ENCODE measurements at places on chromosomes 13 and 19.

DNA sequence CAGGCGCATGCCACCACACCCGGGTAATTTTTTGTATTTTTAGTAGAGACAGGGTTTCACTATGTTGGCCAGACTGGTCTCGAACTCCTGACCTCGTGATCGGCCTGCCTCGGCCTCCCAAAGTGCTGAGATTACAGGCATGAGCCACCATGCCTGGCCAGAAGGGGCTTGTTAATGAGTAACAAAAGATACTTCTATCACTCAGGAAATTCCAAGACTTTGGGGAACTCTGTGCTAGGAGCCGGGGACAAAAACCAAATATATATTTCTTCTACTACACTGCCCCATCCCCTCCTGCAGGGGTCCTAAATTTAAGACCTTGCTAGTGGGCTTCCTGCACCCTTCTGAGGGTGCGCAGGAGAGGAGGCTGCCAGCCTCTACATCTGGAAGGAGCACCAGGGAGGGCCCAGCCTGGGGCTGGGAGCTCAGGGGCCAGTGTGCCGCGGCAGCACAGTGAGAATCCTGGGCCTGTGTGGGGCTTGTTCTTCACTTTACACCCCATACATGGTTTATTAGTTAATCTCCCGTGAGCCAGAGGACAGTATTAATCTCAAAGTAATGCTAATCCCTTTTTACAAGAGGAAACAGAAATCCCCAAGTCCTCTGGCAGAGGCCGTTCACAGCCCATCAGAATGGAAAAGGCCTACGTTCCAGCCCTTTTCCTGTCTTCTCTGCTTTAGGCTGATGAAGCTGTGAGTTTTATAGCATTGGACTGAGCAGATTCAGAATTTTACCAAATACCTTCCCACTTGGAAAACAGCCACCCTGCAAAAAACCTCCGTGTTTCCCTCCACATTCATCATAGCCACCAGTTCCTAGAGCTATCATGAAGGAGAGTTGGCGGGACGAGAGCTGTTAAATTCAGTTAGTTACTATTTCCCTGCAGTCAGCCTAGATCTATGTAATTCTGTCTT is 44.4 kb upstream of the NPAS1 start:
- no peak for DNase-seq

DNA sequence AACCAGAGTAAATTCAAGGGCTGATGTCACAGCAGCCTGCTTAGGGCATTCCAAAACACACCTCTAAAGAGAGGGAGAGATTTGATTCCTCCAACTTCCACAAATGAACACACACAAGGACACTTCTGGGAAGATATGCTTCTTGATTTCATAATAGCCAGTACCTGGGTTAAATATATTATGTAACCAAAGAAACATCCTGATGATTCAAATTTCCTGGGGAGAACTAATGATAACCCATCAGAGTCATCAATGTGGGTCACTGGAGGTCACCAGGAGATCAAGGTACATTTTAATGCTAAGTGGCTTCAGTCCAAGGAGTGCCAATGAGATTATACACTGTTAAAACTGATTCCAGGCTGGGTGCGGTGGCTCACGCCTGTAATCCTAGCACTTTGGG is 54.0 kb upstream of the DOCK9 start:
- no peak for DNase-seq

- no peak for DNase-seq
These were observed 24.7 kb downstream of the KEAP1 start for GRCh38 chr19:10478476-10478875.

DNA sequence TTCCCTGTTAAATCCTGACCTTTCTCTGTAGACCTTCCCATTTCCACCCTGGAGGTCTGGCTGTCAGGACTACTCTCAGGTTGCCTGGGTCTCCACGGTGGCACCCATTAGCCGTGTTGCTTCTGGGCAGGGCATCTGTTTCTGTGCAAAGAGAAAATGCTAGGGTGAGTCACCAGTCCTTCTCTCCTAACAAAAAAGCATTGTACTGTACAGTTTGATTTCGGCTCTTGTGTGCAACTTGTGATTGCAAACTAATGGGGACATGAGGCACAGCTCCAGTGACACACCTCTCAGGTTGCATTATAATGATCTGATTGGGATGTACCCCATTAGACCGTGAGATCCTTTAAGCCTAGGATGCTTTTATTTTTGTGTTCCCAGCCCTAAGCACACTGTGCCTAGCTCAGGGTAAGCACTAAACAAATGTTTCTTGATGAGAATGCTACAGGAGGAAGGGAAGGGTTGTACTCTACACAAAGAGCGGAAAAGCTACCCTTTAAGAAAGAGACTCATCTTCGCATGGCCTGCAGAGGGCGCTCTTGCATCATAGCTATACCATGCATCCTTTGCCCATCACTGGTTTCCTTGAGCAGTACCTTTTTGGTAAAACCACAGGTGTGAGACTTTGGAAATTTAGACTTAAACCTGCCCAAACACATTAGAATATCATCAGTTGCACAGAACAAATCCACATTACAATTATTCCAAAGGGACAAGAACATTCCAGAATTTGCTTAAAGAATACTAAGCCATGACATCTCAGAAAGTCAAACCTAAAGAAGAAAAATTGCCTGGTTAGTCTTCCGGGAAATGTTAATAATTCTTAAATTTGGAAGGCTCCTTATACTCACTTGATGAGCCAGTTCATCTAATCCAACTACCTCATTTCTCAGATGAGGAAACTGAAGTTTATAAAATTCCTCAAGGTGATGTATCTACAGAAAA is 20.3 kb upstream of the TRIM13 start:
- DNase-seq: no peak

- DNase-seq: no peak
These were observed 7.1 kb downstream of the CD37 start for GRCh38 chr19:49342291-49342721.

- no peak for DNase-seq
These were observed 62.2 kb upstream of the MYCBP2 start for GRCh38 chr13:77388944-77389624.

- no peak for DNase-seq
These were observed 1032.4 kb upstream of the MIR17HG start for GRCh38 chr13:90315061-90315460.

GRCh38 chr13:107475753-107476453 is 739.4 kb downstream of the LIG4 start:
- no peak for DNase-seq

DNA sequence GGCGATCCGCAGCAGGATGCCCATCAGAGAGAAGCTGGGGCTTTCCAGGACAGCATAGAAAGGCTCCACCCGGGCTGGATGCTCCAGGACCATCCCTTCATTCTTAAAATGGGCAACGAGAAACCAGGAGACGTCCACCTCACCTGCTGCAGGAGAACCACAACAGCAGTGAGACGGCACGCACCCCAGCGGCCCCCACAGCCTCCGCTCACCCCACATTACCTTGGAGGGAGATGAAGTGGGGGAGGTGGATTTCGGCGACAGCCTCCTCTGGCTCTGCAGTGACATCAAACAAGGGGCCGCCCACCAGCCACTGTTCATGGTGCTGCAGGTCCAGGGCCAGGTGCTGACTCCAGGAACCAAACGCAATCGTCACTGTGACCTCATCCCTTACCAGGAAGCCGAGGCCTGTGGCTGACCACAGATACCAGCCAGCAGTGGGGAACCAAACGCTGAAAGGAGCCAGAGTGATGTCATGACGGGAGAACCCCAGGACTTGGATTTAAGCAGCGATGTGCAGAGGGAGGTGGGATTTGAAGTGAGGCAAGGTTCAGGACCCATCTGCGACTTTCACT is 25.1 kb downstream of the CARD8 start:
- DNase-seq: no peak

GRCh38 chr13:65330691-65331090 is 1899.4 kb downstream of the PCDH9 start:
- DNase-seq: no peak

- DNase-seq: no peak
These were observed 38.6 kb downstream of the ZNF823 start for GRCh38 chr19:11699931-11700794.

DNA sequence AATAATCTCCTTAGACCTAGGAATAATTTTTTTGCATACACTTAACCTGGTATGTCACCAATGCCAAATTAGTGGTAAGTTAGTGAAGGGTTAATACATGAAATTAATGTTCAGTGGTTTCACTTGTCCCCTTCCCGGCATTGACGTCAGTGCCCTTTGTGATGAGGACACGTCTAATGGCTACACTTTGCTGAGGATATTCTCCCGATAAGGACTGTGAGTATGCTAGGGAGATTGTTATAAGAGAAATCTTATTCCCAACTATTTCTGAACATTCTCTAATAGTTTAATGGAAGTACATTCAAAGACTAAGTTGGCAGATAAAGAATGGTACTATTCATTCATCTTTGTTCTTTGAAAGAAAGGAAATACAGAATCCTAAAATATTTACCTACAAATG is 102.4 kb downstream of the TNFRSF19 start:
- DNase-seq: no peak

GRCh38 chr13:110331362-110331761 is 24.3 kb downstream of the COL4A2 start:
- DNase-seq: no peak

- DNase-seq: peak; percentile 75
These were observed 24.3 kb downstream of the COLGALT1 start for GRCh38 chr19:17579661-17580244.

GRCh38 chr19:38565691-38566105 is 52.1 kb downstream of the MAP4K1 start:
- no peak for DNase-seq

GRCh38 chr13:113047587-113047986 is 58.0 kb upstream of the F7 start:
- DNase-seq: no peak

GRCh38 chr19:47097396-47098201 is 16.0 kb downstream of the ZC3H4 start:
- no peak for DNase-seq

GRCh38 chr19:36072081-36072480 is 17.4 kb downstream of the WDR62 start:
- DNase-seq: no peak

GRCh38 chr13:81395368-81395767 is 1054.4 kb upstream of the SPRY2 start:
- no peak for DNase-seq

- no peak for DNase-seq
These were observed 10.3 kb downstream of the CELF5 start for GRCh38 chr19:3234800-3235199.

DNA sequence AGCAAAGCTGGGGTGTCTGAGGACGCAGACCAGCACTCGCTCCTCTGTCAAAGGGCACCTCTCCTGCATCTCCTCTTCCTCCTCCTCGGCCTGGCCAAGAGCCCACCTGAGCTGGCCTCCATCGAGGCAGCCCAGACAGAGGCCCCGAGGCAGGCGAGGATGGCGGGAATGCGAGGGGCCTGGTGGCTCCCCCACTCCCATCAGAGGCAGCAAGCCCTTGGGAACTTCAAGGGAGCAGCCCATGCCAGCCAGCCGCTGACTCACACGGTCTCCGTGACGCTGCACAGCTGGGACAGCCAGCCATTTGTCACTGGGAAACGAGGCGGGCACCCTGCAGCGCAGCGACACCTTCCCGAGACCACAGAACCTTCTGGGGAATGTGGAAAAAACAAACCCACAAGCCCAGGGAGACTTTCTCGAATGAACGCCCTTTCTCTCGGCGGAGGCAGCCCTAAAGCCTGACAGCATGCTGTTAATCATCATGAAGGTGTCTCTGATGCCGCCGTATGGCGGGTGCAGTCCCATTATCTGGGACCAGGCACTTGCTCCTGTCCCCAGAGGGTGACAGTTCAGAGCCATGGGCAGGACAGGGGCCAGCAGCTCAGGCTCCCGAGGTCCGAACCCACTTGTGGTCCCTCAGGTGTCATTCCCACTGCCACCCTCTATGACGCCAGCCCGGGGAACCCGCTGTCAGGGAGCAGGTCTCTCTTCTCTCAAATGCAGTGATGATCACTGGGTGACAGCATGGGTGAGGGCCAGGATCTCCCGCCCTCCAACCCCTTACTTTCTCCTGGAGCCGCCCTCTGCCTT is 53.0 kb downstream of the PEPD start:
- DNase-seq: no peak

DNA sequence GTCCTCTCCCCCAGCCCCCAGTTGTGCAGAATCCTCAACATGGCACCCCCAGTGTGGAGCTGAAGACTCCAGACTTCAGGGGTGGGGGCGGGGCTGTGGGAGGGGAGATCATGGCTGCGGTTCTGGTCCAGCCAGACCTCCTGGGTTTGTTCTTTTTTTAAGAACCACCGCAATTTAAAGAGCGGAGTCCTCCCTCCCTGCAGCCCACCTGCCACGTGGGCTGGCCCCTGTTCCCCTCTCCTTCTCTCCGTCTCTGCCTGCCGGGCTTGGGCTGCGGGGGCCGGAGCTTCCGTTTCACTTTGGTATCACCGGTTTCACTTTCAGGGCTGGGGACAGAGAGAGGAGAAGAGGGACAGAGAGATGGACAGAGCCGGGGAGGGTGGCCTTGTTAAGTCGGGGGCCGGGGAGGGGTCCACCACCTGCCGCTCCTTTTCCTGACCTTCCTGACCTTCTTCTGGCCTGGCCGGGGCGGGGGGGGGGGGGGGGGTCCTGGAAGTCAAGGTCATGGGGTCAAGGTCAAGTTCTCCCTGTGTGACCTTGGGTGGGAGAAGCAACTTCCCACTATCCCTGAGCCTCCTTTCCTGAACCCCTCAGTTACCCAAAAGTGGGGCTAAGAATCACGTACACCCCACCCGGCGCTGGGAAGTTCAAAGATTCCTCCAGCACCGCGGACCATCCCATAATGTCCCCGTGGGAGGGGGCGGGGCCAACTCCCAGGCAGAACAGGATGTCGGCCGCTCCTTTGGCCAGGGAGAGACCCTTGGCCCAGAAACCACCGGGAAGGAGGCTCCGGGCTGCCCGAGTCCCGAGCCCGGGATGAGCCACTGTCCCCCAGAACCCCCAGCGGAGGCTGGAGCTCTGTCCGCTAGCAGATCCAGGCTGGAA is 11.3 kb upstream of the ZBTB7A start:
- DNase-seq: peak; percentile 66

DNA sequence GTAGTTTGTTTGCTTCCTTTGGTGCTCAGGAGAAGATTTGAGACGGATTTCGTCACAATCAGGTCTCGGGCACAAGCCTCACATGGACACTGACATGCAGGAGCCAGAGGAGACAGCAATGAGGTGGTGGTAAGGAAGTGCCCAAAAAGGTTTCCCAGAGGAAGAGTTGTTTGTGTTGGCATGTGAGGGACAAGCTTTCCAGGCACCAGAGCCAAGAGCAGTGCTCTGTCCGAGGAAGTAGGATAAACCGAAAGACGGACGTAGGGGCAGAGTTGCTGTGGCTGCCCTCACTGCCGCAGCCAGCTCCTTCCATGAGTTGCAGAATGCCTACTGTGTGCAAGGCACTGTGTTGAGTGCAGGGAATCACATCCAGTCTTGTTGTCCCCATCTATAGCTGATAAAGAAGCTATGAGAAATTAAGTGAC is 27.7 kb downstream of the SAE1 start:
- DNase-seq: no peak

- DNase-seq: no peak
These were observed 81.8 kb downstream of the GGACT start for GRCh38 chr13:100506600-100507422.

All from GM06990 (cell line).